Epithelial cell of proximal tubule (primary cell): ENCODE measurements at places on chromosomes 4 and X. TPM values are rescaled to one million over a fixed set of nuclear protein-coding genes. Genes with fewer than 3 reads are reported as not detected.
A peak's percentile ranks its signal among the peaks of the same experiment; 100 is the strongest.

GPR82 gene
- total RNA-seq, result not detected in 2 replicates

- DNase-seq, result no peak
Observed at GRCh38 chr4:38831653-38832052, 25.0 kb downstream of the TLR6 start.

- peak; percentile 43 for DNase-seq
Observed at GRCh38 chrX:115023139-115023538, 5.7 kb upstream of the IL13RA2 start.

FOXR2 gene
- not detected in 2 replicates for total RNA-seq

CTAG1B gene
- not detected in 2 replicates for total RNA-seq

GRCh38 chr4:111037591-111038360 is 414.9 kb upstream of the PITX2 start:
- DNase-seq, result no peak

FAM184B gene
- 0.07 and 0.17 TPM in 2 replicates for total RNA-seq

GRCh38 chr4:142549248-142549647 is 296.9 kb downstream of the INPP4B start:
- no peak for DNase-seq

DNA sequence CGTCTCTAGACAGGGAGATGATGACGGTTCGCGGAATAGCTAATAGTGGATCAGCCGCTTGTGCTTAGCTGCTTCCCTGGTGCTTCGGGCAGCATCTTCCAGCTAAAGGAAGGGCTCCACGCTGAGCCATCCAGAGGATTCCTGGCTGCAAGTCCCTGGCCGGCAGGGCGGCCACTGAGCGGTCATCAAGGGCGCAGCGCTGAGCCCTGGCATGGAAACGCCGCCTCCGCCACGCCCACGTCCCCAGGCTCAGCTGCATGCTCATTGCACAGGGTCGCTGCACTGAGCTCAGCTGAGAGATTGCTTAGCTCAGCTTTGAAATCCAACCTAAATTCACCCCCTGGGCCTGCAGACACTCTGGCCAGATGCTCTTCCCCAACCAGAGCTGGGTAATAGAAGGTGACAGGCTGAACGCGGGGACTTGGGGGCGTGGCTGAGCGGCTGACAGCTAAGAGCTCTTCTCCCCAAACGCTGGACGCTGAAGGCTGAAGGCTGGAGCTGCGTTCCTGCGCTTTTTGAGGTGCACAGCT is 118.2 kb upstream of the KIT start:
- no peak for DNase-seq

DNA sequence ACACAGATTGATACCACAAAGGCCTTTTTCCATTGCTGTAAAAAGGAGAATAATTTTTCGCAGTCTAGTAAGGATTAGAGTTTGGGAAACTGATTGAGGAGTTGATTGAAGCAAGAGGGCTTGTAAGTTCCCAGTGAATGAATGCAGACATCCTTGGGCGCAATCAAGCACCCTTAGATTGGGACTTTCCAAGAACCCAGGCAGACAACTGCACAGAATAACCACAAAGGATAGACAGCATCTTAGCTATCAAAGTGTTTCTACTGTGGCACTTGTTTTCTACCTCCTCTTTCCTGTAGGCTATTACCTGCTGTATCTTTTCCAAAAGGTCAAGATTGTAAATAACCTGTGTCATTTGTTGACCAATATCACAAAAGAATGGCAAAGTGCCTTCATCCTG is 2.6 kb downstream of the COX18 start:
- DNase-seq, result no peak

CENPVL2 gene
- 0.07 TPM in 1 of 2 replicates, not detected in the other for total RNA-seq

CLGN gene
- total RNA-seq, result 7.7 and 8.1 TPM in 2 replicates

- DNase-seq, result no peak
Observed at GRCh38 chrX:30156880-30157560, 58.3 kb upstream of the MAGEB2 start.

GRCh38 chr4:29151584-29151983 is 1568.6 kb upstream of the PCDH7 start:
- DNase-seq, result no peak

DNA sequence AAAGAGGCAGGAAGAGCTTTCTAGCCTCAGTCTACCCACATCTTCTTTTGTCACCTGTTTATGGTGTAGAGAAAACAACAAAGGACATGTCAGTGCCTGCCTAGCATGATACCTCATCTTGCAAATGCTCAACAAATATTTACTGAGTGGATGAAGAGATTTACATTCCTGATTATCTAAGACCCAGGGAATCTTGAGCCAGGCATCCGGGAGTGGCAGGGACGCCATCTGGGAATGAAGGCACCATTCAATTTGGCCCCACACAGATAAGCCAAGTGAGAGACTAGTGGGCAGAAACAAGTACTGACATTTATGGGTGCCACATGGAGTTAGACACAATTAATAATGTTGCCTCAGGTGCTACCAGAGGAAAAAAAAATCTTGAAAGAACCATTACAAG is 36.8 kb upstream of the CASK start:
- DNase-seq, result no peak

PRKG2 gene
- 0.51 and 1.2 TPM in 2 replicates for total RNA-seq

PRDM5 gene
- 5.2 and 7.3 TPM in 2 replicates for total RNA-seq

- peak; percentile 9 for DNase-seq
Observed at GRCh38 chrX:130079824-130080406, 30.4 kb downstream of the ELF4 start.

TRO gene
- total RNA-seq, result 6.1 and 15.0 TPM in 2 replicates

PDCL2 gene
- total RNA-seq, result not detected in 2 replicates

DNA sequence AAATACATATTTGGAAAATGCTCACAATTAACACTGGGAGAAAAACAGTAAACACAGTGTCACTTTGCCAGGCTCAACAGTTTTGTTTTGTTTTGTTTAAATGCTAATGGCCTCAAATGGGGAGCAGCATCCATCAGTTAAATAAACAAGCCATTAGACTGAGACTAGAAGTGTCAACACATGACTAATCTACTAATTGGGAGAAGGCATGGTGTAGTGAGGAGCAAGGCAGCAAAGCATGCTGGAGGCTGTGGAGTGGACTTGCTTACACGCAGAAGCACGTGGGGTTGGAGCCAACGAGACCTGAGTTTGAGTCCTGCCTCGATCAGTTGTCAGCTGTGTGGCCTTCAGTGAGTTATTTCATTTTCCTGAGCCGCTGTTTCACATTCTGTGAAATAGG is 29.0 kb downstream of the UTP14A start:
- no peak for DNase-seq

GRCh38 chr4:11548597-11549082 is 119.9 kb upstream of the HS3ST1 start:
- peak; percentile 75 for DNase-seq

- no peak for DNase-seq
Observed at GRCh38 chr4:165583341-165583740, 204.5 kb downstream of the CPE start.

SLC10A3 gene
- total RNA-seq, result 26.1 and 29.1 TPM in 2 replicates

GRCh38 chr4:41060352-41061334 is 153.7 kb downstream of the APBB2 start:
- DNase-seq, result no peak

DNA sequence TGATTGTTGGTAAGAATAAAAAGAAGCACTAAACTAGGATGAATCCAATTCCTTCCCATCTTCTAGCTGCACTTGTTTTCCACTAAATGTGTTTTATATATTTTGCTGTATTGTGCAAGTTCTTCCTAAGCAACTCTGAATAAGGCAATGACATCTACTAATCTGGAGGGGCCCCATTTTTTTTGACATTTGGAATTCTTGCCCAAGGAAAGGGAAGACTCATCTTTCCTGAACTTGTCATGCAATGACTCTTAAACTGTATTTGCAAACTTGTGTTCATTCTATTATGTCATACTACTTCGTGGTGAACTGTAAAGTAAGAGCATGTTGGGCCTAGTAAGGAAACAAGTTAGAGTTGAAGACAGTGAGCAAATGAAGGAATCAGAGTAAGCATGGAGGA is 45.9 kb downstream of the FREM3 start:
- no peak for DNase-seq

SPIN2B gene
- 4.2 and 6.7 TPM in 2 replicates for total RNA-seq

- DNase-seq, result no peak
Observed at GRCh38 chrX:154476821-154477220, 2.3 kb downstream of the LAGE3 start.

- no peak for DNase-seq
Observed at GRCh38 chr4:8940792-8941491, 69.3 kb upstream of the HMX1 start.

TLR10 gene
- total RNA-seq, result not detected in 2 replicates
